ENCODE measurements at places on chromosomes 4 and X.

DNA sequence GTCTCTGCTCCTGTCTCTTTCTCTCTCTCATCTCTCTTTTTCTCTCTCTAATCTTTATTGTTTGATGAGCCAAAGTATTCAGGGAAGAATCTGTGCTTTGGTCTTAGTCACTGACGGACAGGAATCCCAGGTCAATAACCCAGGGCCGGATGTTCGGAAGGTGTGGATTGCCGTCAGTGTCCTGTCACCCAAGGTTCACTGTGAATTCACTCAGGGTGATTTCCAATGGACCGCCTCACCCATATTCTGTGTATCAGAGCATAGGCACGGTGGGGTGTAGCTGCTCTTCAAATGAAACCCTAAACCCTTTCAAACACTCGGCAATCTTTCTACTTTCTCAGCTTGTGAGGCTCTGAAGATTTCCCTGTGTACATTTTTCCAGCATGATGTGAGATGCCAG is 144.6 kb upstream of the GPC4 start:
- no peak for ATAC-seq

- ATAC-seq: no peak
These were observed 45.7 kb downstream of the MAML3 start for GRCh38 chr4:140108243-140108642.

DNA sequence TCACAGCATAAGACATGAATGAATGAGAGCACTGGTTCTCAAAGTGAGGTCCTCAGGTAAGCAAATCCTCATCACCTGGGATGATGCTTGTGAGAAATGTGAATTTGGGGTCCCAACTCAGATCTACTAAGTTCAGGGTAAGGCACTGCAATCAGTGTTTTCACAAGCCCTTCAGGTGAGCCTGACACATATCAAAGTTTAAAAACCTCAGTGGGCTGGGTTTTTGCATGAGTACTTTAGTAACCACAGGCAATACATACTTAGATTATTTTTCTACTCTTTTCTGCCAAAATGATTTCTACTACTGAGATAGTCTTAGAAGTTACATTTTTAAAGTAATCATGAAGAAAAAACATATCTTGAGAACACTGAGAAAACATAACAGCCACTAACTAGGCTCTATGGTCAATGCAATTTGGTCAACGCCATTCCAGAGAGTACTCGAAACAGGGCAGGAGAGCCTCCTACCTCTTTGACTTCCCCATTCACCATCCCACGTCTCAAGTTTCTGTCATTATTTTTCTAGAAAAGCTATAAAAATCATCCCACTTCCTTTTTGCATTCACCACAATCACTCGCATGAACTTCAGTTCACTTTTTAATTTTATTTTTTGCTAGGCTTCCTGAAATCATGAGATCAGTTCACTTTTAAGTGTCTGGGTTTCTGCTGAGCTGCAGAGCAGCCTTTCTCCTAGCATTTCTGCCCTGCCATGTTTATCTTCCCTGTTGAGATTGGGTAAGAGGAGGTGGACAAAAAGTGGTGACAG is 73.8 kb downstream of the MFAP3L start:
- ATAC-seq: no peak

GRCh38 chr4:143178923-143179322 is 5.8 kb upstream of the USP38 start:
- no peak for ATAC-seq

GRCh38 chr4:16603178-16603577 is 295.3 kb downstream of the LDB2 start:
- no peak for ATAC-seq

- no peak for ATAC-seq
These were observed 129.8 kb upstream of the TRIM2 start for GRCh38 chr4:153074486-153074885.

DNA sequence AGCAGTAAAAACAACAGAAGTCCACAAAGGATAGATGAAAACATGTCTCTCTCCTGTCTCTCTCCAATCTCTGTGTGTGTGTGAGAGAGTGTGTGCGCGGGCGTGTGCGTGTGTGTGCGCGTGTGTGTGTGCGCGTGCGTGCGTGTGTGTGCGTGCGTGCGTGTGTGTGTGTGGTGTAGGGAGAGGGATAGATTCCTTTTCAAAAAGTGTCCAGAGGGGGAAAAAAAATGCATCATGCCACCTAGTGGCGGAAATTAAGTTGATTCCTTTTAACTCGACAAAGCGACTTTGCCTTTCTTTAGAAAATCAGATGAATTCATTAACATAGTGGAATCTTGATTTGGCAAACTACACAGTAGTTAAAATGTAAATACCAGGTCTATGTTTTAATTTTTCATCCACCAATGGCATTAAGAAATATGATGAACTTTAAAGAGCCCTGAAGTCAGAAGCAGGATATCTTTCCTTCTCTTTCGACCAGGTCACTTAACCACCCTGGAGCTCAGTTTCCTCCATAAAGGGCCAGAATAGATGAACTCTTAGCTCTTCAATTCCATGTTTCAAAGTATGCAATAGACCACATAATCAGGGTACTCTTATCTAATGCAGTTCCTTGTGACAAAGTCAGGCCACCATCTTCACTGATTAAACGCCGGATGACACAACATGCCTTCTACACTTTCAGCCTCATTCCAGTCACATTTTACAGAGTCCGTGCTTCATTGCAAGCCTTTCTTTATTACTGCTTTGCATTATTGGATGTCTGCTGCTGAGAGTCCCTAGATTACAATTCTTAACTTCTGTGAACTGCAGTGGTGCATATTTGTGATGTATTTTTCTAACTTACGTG is 162.8 kb downstream of the FBXO8 start:
- peak; percentile 93 for ATAC-seq

DNA sequence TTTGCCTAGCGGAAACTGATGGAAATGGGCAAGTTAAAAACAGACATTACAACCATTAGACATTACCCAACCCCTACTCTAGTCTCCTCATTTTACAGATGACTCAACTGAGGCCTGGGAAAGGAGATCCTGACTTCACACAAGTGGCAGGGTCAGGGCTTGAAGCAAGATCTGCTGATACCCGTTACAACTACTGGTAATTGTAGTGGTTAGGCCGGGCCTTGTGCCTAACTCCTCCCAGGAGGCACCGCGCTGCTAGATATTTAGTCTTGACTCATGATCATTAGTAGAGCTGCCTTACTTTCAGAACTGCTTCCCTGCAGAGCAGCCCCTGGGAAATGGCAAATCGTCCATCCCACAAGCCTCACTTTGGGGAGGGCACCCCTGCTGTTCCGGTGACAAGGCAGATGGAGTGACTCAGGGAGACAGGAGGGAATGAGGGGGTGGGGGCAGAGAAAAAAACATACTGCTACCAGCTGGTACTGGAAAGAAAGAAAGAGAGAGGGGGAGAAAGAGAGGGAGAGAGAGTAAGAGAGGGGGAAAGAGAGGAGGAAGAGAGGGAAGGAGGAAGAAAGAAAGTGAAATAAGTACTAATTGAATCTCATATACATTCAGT is 12.2 kb downstream of the ARHGEF6 start:
- ATAC-seq: no peak

GRCh38 chr4:20847124-20847747 is 147.0 kb downstream of the PACRGL start:
- no peak for ATAC-seq

DNA sequence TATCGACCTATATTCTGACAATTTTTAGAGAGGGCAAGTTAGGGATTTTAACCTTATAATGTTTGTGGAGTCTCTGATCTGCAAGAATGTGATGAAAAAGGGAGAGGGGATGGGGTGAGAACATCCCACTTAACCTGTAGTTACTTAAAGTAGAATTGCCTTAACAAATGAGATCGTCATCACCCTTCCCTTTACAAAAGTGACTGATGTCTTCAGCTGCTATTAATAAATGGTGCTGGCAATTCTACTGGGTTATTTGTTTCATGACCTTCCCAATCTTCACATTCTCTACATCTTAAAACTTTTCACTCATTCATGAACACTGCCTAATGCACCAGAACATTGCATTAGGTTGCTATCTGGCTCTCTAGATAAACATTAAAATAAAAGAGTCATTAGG is 873.4 kb upstream of the LCORL start:
- no peak for ATAC-seq

GRCh38 chr4:179624768-179625181 is 2182.5 kb upstream of the AGA start:
- ATAC-seq: peak; percentile 41

DNA sequence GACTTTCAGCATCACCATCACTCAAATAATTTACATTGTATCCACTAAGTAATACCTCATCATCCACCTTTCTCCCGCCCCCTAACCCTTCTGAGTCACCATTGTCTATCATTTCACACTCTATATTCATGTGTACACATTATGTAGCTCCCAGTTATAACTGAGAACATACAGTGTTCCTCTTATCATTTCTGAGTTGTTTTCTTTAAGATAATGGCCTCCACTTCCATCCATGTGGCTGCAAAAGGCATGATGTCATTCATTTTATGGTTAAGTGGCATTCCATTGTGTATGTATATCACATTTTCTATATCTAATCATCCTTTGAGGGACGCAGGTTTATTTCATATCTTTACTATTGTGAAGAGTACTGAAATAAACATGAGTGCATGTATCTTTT is 14.6 kb upstream of the NDST4 start:
- no peak for ATAC-seq

GRCh38 chr4:55214172-55214571 is 88.8 kb upstream of the KDR start:
- no peak for ATAC-seq

- no peak for ATAC-seq
These were observed 575.5 kb upstream of the NDST4 start for GRCh38 chr4:115688961-115689360.

DNA sequence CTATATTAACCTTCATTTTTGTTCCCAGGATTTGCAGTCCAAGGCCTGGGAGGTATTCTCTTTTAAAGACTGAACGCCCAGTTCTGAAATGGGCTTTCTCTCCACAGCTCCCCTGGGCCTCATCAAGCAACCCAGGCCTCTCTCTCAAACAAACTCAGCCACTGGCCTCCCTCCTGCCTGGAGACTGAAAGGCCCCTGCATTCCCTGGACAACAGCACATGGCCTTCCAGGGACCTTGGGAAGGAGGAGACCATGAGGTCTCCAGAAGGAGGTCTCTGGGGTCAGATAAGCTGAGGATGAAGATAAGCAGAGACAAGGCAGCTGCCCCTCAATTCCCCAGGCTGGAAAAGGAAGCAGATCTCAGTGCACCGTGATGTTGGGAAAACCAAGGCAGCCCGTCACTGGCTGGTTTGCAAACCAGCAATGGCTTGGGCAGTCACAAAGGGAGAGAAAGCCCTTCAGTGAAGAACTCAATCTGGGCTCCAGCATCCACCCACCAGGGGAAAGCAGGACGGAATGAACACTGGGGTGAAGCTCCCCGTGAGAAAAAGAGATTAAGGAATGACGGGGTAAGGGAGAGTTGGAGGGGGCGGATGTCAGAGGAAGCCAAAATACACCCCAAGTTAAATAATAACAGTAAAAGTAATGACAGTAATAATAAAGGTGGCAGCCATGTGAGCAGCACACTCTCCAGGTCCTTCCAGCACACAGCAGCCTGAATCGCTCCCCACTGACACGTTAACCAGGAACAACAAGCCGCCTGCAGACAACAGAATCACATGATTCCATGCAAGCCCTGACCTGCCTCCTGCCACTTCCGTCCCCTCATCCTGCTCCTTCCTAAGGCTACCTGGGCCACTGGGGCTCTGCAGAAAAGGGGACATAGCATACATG is 22.3 kb downstream of the AMOT start:
- ATAC-seq: no peak

GRCh38 chr4:130703211-130703935 is 1607.4 kb downstream of the C4orf33 start:
- ATAC-seq: no peak

- ATAC-seq: no peak
These were observed 827 bp downstream of the PORCN start for GRCh38 chrX:48509619-48510018.

DNA sequence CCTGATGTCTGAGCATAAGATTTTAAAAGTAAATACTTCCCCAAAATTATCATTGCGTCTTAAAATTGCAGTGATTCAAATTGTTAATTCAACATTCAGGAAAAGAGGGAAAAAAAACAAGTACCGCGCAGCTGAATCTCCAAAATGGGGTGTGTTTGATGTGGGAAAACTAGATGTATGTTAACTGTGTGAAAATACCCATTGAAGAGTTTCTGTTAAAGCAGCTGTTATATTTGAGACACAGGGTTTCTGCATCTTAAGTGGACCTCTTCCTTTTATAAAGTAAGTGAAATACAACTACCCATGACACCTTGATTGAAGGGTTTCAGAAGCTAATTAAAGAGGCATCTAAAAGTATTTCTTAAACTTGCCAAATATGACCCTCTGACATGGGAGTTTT is 1186.1 kb downstream of the NLGN4X start:
- no peak for ATAC-seq

DNA sequence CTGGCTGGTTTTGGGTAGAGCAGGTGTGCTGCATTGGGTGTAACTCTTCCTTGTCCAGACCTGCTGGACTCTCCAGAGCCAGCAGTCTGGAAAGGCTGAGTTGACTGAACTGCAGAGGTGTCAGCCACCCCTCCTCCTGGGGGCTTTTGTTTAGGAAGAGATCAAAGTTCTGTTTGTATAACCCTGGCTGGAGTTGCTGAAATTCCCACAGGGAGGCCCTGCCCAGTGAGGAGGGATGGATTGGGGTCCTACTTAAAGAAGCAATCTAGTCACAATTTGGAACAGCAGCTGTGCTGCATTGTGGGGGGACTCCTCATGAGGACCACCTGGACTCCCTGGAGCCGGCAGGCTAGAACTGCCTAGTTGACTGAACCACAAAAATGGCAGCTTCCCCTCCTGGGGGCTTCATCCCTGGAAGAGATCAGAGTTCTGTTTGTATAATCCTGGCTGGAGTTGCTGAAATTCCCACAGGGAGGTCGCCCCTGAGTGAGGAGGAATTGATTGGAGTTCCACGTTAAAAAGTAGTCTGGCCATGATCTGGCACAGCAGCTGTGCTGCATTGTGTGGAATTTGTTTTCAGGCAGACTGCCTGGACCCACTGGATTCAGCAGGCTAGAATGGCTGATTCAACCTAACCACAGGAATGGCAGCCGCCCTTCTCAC is 264.9 kb upstream of the ZC4H2 start:
- no peak for ATAC-seq

DNA sequence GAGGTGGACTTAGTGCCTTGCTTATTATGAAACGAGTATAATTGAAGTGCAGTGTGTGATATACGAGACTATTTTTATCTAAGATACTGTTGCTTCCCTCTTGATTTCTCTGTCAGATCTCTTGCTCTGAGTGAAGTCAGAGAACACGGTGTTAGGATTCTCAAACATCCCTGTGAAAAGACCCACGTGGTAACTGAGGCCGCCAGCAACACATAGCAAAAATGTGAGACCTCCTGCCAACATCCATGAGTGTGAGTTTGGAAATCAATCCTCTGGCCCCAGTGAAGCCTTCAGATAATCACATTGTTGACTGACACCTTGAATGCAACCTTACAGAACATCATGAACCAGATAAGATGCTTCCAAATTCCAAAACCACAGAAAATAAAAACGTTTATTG is 954.4 kb downstream of the FAT4 start:
- no peak for ATAC-seq

DNA sequence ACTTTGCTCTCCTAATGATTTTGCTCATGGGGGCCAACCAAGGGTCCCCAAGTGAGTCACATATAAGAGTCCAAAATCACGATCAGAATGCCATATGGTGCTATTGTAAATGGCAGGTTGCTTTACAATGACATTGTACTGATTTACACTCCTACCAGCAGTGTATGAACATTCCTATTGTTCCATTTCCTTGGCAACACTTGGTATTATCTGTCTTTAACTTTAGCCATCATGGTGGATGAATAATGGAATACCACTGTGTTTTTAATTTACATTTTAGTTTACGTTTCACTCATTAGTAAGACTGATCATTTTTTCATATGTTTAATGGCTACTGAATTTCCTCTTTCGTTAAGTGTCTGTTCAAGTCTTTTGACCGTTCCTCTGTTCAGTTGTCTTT is 96.5 kb downstream of the NYX start:
- no peak for ATAC-seq
